Ascending aorta (tissue), 2 donors: ENCODE measurements at places on chromosomes 11 and 22.

DNA sequence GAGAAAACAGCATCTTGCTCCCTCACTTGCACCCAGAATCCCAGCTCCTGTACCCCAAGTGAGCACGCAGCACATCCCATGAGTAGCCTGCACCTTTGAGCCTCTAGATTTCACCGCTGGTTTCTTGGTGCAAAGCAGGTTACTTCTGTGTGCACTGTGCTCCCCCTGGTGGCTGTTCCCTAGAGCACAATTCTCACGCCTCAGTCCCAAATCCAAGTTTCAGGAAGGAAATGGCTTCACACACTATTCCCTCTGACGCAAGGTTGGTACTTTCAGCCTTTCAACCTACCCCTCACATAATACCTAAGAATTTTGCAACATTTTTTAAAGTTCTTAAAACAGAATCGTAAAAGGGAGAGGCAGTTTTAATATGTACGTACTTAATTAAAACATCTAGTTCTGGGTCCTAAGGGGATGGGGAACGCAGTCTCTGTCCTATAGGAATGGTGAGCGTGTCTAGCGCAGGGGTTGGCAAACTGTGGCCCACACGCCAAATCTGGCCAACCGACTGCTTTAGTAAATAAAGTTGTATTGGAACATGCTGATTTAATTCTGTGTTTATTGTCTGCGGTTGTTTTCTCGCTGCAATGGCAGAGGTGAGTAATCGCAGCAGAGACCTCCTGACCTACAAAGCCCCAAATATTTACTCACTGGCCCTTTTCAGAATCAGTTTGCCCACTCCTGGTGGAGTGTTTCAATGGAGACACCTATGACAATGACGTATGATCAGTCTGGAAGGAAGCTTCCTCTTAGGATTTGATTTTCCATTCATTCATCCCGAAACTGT is 27.5 kb downstream of the DHCR7 start:
- DNase-seq = no peak

- DNase-seq = no peak
These were observed 14.2 kb downstream of the PEX26 start for GRCh38 chr22:18091916-18092526.

- no peak for DNase-seq
These were observed 104.1 kb downstream of the ETS1 start for GRCh38 chr11:128483211-128483788.

DNA sequence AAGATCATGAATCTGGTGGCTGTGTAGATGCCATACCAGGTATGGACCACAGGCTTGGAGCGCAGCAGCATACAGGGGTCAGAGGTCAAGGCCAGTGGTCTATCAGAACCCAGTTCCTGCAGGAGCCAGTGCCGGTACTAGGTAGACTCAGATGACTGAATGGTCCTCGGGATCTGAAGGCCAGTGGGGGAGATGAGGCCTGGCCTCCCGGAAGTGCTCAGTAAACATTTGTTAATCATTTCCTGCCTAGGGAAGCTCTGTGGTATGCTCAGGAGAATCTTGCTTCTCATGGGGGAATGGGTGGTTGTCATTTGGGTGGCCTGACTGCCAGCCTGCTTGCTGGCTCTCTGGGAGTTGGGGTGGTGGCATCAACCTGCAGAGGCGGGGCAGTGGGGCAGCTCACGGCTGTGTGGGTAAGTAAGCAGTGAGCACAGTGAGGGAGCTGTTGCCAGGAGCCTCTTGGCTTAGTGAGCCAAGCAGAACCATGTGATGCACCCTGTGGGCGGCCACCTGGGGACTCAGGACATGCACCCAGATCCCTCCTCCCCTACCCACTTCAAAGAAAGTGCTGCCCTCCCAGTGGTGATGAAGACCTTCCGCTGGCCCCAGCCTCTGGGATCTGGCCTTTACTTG is 33.0 kb downstream of the PTPRJ start:
- DNase-seq = no peak

DNA sequence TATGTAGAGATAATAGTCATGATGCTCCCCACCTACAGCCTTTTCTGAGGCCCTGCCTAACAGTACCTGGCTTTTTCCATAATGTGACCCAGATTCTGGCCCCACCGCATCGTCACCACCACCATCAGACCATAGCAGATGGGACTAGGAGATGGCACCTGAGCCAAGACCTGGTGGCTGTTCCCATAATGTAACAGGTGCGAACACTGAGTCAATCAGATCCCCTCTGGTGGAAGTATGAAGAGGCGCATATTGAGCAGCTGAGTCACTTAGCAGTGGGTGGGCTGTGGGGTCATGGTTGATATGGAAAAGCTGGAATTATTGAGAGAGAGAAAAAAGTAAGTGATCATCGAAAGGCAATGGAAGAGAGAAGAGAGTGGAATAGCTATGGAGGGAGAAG is 578.0 kb upstream of the CADM1 start:
- no peak for DNase-seq

DNA sequence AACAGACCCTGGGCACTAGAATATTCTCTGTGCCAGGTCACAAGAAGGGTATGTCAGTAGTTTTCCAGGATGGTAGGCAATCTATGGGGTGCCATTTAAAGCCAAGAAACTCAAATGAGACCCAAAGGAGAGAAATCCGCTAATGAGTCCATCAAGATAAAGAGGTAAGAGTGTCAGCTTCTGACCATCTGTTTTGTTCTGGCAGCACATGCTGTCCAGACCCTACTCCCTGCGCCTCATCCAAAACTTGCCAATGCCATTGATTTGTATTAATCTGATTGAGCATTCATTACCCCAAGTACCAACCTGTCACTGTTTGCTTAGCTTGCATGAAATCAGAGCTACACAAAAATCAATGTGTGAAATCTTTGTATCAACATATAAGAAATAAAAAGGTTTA is 229.0 kb downstream of the BLID start:
- no peak for DNase-seq

- peak; percentile 16 for DNase-seq
These were observed 40.1 kb upstream of the TUB start for GRCh38 chr11:8040921-8041285.

DNA sequence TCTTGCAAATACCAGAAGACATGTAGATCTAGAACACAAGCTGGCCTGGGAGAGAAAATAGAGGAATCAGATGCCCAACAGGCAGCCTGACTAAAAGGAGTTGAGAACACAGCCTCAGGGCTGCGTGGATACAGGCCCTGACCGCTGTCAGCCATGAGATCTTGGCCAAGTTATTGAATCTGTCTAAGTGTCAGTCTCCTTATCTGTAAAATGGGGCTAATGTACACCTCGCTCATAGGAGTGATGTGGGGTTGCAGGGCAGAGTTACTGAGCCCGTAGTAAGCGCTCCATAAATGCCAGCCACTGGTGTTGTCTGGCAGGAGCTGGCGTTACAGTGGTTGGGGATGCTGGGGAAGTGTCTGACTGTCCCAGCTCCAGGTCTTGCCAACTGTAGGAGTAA is 38.4 kb upstream of the TPBGL start:
- no peak for DNase-seq

GRCh38 chr11:19552656-19553260 is 159.9 kb upstream of the NAV2 start:
- DNase-seq = no peak

GRCh38 chr11:43788421-43788820 is 92.2 kb upstream of the ALKBH3 start:
- no peak for DNase-seq

- DNase-seq = no peak
These were observed 111.5 kb downstream of the SWAP70 start for GRCh38 chr11:9775398-9775779.

DNA sequence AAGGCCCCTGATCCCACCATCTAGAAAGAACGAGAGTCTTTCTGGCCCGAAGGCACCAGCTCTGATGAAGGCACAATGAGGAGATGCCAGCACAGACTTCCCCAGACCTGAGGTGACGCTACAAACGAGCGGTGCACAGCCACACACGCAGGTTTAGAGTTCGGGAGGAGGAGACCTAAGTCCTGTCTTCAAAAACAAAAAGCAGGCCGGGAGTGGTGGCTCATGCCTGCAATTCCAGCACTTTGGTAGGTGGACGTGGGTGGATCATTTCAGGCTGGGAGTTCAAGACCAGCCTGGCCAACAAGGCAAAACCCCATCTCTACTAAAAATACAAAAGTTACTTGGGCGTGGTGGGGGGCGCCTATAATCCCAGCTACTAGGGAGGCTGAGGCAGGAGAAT is 9.5 kb downstream of the LTO1 start:
- DNase-seq = no peak

DNA sequence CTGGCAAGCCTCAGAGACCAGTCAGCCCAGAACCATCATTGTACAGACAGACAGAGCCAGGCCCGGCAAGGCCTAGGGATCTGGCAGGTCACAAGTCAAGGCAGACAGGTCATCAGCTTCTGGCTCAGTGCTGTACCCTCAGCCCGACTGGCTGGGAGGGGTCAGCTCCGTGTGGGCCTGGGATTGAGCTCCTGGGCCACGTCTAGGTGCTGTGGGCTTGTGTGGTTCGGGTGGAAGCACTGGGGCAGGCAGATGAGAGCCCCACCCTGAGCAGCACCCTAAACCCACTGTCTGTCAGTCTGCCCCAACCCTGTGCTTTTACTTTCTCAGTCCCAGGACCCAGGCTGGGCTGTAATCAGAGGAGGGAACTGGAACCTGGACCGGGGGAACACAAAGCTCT is 26.9 kb upstream of the P2RY2 start:
- no peak for DNase-seq

- no peak for DNase-seq
These were observed 1.2 kb upstream of the AHNAK start for GRCh38 chr11:62547691-62548281.

DNA sequence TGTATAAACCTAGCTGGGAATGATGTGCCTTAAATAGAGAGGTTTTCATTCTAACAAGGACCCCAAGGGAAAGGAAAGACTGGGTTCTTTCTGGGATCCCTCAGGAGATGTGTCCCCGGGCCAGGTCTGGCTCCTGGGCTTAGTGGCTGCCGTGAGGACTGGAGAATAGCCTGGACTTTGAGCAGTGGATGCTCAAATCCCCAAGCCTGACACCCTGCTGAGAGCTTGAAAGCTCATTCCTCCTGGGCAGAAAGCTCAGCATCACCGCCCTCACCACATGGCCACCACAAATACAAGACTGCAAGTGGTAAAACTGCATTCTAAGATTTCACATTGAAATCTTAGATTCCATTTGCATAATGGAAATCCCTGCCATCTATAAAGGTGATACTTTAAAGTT is 79.4 kb upstream of the NARS2 start:
- no peak for DNase-seq

DNA sequence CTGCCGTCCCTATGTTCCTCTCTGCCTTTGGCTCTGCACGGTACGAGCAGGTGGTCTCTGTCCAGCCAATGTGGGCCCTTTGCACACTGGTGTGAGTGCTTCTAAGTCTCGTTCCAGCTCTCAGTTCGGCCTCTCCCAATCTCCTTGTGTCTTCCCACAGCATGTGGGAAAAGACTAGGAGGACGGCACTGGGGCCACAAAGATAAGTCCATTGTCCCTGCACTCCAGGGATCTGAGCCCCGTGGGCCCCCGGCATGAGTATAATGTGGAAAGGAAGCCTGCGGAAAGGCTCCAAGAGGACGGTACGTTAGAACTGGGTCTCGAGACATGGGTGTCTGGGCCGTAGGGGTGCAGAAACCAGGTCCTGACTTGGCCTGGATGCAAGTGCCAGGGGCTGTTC is 16.4 kb downstream of the MYEOV start:
- DNase-seq = peak; percentile 50

- DNase-seq = peak; percentile 66
These were observed 128.9 kb downstream of the CCDC34 start for GRCh38 chr11:27234043-27234668.

GRCh38 chr11:17385492-17385891 is 3.0 kb downstream of the KCNJ11 start:
- DNase-seq = no peak

DNA sequence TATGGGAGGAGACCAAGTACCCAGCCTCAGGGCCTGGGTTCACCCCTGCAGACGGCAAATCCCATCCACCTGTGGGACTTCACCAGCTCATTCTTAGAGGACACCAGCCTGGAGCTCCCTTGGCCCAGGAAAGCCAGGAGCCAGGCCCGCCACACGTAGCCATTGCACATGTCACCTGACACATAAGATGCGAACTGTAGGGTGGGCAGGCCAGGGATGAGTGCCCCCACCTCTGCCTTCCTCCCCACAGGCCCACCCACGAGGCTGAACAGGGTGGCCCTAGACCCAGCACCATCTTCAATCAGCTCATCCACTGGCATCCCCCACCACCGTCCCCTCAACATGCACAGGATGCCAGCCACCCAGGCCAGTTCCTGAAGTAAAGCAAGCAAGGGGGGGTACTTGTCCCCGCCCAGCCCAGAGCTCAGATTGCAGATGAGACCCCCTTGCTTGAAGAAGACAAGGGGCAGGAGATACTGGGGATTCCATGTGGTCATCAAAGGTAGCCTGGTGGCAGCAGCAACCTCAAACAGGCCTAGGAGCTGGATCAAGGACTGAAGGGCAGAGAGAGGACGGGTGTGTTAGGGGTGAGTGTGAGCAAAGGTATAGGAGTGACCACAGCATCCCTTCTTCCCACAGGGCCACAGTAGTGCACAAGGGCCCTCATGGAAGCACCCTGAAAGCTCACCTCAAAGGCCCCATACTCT is 45.6 kb downstream of the IGLL5 start:
- no peak for DNase-seq

DNA sequence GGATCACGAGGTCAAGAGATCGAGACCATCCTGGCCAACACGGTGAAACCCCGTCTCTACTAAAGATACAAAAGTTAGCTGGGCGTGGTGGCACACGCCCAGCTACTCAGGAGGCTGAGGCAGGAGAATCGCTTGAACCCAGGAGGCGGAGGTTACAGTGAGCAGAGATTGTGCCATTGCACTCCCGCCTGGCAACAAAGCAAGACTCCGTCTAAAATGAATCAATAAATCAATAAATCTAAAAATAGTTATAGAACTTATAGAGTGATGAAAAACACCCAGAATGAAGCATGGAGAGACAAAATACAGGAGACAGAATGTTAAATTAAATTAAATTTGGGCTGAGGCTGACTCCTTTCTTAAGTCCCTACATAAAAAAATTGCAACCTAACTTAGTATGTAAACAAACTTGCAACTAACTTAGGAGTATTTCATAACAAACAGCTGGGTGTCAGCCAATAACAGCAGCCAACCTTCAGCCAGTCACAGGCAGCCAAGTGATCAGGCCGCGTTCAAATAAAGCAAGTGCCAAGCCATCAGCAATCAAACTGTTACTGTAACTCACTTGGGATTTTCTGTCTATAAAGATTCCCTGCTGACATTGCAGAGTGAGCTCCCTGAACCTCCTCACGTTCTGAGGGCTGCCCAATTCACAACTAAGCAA is 7.3 kb upstream of the TP53AIP1 start:
- DNase-seq = no peak

GRCh38 chr11:66556086-66556485 is 9.4 kb downstream of the ACTN3 start:
- no peak for DNase-seq

- peak; percentile 83 for DNase-seq
These were observed at the start of gene TPH1 for GRCh38 chr11:18046116-18046777. Gene TPH1 (minus strand): TSS chr11:18046269. CDS start chr11:18040762, 5,507 bp downstream.

DNA sequence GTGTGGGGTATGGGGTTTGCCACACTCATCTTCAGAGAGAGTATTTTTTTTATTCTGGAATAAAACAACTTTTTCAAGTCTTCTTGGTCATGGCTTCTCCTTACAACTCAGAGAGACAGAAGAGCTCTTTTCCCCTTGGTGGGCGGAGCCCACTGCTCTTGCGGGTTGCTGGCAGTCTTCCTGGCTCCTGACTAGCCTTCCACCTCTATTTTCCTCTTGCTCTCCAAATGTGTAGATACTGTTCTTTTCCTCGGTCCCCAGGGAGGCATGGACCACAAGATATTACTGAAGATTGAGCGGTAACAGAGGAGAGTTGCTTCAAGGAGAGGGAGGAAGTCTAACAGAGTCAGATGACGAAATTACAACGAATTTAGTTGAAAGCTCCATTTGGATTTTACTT is 210.6 kb downstream of the NTM start:
- DNase-seq = no peak

- no peak for DNase-seq
These were observed 515.6 kb upstream of the CCDC90B start for GRCh38 chr11:83801799-83802198.
